ENCODE measurements at places on chromosomes 3 and 15.

- no peak for DNase-seq
Measured at GRCh38 chr3:81923038-81923437, 161.6 kb upstream of the GBE1 start.

- DNase-seq, result no peak
Measured at GRCh38 chr15:31164573-31164912, 63.0 kb upstream of the TRPM1 start.

DNA sequence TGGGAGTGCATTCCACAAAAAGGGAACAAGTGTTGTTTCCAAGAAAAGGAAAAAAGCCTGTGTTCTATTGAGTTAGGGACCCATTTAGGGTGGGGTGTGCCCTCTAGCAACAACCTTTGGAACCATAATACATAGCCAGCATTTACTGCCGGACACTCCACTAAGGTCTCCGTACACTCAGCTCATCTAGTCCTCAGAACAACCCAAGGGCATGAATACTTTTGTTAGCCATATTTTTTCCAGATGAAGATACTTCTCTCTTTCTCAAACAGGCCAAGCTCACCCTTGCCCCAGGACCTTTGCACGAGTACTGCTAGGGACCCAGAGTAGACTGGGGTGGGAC, 46.2 kb downstream of the GLDN start:
- DNase-seq, result no peak

- DNase-seq, result no peak
Measured at GRCh38 chr3:137693791-137694190, 70.3 kb upstream of the SOX14 start.

GRCh38 chr3:43726521-43726920, 35.8 kb downstream of the ABHD5 start:
- DNase-seq, result no peak

- DNase-seq, result no peak
Measured at GRCh38 chr3:34363881-34364280, 565.5 kb downstream of the PDCD6IP start.

DNA sequence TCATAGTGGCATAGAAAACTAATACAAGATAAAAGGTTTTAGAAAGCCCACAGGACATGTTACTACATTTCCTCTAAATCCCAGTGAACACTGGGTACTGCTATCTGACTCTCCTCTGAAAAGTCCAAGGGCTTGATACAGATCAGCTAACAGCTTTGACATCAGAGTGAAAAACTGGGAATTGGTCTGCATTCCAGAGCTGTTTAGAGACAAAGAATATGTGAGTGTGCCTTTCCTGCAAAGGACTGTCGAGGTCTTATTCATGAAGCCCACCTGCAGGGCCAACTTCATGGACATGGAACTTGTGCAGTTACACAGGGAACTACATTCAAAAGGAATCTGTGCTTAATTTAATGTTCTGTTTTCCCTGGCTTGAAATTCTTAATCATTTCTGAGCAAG, 5.2 kb upstream of the TMCO5A start:
- no peak for DNase-seq

- DNase-seq, result no peak
Measured at GRCh38 chr3:118436697-118437262, 597.9 kb downstream of the IGSF11 start.

DNA sequence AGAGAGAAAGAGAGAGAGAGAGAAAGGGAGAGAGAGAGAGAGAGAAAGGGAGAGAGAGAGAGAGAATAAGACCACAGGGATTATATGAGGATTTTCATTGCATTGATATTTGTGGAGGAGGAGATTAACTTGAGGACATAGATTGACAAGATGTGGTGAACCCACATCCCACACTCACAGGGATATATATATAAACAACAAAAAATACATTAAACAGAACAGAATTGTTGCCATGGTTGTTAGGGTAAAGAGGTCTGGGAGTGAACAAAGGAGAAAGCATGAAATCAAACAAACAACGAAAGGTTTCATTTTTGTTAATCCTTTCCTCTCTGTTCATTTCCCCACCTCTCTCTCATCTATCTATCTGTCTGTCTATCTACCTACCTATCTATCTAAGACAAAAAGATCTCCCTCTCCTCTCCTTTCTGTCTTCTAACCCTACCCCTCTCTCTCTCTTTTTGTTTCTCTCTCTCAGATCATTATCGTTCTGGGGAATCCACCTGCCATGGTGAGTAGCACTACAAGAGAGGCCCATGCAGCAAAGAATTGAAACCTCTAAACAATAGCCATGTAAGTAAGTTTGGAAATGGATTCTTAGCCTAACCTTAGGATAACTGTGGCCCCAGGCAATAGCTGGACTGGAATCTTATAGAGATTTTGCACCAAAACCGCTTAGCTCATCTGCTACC, 280.9 kb downstream of the RAP2B start:
- no peak for DNase-seq
